ENCODE measurements at places on chromosomes 4 and X.

DNA sequence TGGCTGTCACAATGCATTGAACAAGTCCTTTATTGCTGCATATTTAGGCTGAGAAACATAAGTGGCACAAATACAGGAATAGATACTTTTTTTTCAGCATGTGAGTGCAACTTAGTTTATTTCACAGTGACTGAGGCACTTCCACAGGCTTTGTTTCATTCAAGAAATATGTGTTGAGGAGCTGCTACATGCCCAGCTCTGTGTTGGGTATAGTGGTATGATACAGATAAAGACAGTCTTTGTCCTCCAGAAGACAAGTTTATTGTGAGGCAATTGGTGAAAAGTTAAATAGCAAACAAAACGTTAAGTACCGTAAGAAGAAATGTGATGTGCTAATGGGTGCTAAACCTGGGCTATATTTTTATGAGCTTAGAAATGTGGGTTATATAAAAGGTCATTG is 186.4 kb downstream of the SPRY1 start:
- DNase-seq = no peak

- no peak for DNase-seq
Measured at GRCh38 chr4:23957465-23957864, 67.6 kb upstream of the PPARGC1A start.

- DNase-seq = no peak
Measured at GRCh38 chr4:52618795-52619590, 40.1 kb downstream of the USP46 start.

GRCh38 chrX:16205840-16206239 is 38.6 kb downstream of the MAGEB17 start:
- DNase-seq = no peak

DNA sequence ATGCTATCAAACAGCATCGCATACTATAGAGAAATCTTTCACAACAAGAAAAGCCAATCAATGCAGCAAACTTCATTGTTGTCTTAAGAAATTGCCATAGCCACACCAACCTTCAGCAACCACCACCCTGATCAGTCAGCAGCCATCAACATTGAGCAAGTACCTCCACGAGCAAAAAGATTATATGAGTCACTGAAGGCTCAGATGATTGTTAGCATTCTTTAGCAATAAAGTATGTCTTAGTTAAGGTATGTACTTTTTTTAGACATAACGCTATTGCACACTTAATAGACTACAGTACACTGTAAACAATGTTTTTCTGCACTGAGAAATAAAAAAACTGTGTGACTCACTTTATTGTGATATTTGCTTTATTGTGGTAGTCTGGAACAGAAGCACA is 37.8 kb upstream of the FUNDC1 start:
- no peak for DNase-seq

All from germinal center (tissue), 1 donor.